Amygdala (tissue), 56 donors: ENCODE measurements at places on chromosomes 7 and 10.

DNA sequence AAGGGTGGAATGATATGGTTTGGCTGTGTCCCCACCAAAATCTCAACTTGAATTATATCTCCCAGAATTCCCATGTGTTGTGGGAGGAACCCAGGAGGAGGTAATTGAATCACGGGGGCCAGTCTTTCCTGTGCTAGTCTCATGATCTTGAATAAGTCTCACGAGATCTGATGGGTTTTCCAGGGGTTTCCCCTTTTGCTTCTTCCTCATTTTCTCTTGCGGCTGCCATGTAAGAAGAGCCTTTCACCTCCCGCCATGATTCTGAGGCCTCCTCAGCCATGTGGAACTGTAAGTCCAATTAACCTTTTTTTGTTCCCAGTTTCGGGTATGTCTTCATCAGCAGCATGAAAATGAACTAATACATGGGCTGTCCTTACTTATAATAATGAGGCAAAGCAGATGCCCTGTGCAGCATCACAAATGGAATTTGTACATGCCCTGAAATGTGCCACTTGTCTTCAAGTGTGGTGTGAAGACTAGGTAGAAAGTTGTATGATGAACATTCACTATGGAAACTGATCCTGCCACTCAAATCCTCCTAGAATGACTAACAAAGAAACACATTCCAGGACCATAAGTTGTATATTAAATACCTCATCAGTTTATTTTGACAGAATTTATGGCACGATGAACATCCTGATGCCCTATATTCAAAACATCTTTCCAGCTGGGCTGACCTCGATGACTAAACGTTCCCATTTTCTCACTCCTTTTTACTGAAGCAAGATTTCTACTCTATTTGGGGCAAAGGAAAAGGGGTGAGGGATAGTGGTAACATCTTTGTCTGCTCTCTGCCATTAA is 122.8 kb upstream of the CTTNBP2 start:
- DNase-seq, result no peak

- no peak for DNase-seq
Observed at GRCh38 chr7:7159063-7159658, 23.2 kb upstream of the C1GALT1 start.

DNA sequence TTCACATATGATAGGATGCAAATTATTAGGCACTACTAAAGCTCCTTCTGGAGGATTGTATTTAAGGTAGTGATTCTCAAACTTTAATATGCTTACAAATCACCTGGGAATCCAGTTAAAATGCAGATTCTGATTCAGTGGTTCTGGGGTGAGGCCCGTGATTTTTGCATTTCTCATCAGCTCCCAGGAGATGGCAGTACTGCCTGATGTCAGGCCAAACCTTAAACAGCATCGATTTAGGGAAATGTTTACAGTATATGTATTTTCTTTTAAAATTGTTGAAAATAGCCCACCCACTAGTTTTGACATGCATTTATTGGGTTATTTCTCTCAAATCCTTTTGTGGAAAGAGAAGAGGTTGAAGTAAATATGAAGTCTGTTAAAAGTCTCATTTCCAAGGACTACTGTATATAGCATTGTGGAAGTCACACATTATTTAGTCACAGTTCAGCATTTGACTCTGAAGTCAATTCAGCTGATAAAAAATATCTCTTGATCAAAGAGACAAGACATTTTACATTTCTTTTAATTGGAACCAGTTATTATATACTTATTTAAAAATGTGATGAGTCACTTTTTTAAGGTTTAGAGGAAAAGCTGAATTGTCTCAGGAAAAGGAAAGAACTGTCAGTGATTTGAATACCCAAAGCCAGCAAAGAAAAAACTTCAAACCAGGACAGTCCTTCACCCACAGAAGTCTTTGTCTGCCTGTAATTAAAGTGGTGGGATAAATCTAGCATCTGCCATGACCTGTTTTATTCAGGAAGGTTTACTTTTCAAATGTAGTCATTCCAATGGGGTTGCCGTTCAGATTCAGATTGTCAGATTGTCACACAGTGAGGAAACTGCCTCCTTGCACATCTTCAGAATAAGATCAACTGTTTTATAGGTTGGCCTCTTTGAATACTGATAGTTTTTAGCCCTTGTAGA is 21.1 kb upstream of the HBP1 start:
- DNase-seq, result no peak

DNA sequence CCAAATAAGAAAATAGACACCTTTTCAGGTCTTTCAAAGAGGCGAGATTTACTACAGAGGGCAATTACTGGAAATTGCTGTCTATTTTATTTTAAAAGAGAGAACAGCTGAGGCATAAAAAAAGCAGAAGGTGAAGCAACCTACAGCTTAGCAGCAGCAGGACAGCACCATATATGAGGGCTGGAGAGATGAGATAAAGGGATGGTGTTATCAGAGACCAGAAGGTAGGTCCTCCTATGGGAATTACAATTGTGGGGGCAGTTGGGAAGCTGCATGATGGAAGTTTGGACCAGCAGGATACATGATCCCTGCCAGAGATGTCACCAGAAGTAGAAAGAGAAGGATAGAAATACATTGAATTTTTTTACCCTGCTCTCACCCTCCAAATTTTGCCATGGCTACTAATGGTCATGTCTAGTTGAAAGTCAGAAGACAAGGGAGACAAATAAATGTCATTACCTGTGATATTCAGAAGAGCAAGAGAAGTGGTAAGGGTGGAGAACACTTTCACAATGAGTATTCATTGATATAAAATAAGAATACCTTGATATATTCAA is 77.2 kb upstream of the CALCR start:
- no peak for DNase-seq

GRCh38 chr10:121800146-121800545 is 127.7 kb downstream of the ATE1 start:
- no peak for DNase-seq

GRCh38 chr7:46537191-46537905 is 616.3 kb upstream of the IGFBP3 start:
- no peak for DNase-seq

- no peak for DNase-seq
Observed at GRCh38 chr10:58918887-58919286, 257.6 kb upstream of the PHYHIPL start.

DNA sequence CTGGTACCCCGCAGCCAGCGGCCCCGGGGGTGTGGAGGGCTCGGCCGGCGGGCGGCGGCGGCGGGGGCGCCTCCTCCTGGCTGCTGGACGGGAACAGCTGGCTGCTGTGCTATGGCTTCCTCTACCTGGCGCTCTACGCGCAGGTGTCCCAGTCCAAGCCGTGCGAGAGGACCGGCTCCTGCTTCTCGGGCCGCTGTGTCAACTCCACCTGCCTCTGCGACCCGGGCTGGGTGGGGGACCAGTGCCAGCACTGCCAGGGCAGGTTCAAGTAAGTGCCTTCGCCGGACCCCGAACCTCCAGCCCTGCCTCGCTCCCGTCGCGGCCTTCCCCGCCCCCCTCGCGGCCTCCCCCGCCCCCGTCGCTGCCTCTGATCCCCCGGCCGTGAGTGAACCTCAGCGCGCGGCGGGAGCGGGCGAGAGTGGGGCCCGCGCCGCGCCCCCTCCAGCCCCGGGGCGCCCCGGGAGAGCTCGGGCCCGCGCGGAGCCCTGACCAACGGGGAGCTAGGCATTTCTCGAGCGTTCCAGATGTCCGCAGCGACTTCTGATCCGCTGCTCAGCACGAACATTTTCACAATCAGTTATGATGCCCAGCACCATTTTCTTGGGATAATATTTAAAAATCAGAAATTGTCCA is 727 bp downstream of the ATRNL1 start:
- no peak for DNase-seq

DNA sequence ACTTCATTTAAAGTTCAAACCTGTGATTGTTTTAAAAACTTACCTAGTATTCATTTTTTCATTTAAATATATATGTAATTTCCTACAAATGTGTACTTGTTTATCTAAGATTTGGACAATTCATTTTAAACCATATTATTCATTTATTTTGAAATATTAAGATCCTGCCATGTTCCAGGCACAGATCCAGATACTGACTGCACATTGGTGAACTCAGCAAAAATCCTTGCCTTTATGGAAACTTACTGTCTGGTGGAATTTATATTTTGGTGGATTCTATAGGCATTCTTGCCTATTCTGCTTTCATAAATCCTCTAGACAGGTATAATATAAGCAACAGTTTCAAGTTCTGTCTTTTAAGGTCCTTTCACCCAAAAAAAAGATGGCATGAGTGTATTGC is 48.3 kb upstream of the RPA3 start:
- DNase-seq, result no peak

GRCh38 chr7:29881724-29882123 is 75.4 kb downstream of the WIPF3 start:
- DNase-seq, result no peak

DNA sequence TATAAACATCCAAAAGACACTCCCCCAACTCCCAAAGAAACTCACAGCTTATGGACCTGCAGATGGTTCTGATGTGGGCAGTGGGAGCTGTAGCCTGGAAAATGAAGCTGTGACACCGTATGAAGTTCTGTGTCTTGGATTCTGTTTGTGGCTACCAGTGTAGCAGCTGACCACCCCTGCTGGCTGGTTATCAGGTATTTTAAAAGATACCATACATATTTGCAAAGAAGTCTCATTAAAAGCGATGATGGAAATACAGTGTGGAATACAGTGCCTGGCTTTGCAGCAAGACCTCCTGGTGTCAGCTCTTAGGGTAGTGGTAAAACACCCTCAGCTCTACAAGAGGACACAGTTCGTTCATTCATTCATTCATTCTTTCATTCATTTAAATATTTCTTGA is 194.3 kb upstream of the PRKCQ start:
- no peak for DNase-seq

GRCh38 chr10:48215486-48216203 is 58.9 kb downstream of the FRMPD2 start:
- DNase-seq, result no peak

DNA sequence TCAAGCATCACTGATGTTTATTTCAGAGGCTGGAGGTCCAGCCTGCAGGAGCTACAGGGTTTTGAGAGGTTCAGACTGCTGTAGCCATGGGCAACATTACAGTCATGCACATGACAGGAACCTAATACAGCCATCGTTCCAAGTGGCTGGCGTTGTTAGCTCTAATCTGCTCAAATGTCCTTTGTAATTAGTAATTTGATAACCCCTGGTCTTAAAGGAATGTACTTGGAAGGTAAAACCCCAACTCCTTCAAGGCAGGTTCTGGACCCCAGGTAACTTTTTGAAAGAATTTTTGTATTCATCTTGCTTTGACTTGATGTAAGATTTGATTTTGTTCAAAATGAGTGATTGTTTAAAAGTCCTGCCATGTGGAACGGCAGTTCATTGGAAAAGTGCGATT is 34.7 kb upstream of the FOXI2 start:
- no peak for DNase-seq

- DNase-seq, result no peak
Observed at GRCh38 chr7:24812305-24812945, 55.2 kb upstream of the GSDME start.

- no peak for DNase-seq
Observed at GRCh38 chr10:44975431-44976331, 2.9 kb downstream of the DEPP1 start.

DNA sequence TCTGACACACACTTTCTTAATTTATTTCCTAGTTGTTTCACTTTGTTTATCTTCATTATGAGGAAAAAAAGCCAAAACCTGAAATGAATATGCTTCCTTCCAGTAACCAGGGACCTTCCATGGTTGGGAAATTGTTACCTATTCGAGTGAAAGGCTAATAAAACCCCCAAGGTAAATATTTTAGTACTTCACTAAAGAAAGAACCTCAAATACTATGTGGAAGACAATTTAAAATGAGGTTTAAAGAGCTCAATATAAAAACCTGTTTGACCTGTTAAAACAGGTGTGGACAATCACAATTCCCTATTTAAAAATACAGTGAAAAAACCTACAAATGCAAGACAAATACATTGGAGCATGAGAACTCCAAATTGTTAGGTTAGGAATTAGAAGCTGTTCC is 192.6 kb downstream of the CFTR start:
- no peak for DNase-seq

- DNase-seq, result no peak
Observed at GRCh38 chr10:31204090-31204489, 114.9 kb upstream of the ZEB1 start.

- DNase-seq, result no peak
Observed at GRCh38 chr7:81768951-81769778, 682 bp downstream of the HGF start.

DNA sequence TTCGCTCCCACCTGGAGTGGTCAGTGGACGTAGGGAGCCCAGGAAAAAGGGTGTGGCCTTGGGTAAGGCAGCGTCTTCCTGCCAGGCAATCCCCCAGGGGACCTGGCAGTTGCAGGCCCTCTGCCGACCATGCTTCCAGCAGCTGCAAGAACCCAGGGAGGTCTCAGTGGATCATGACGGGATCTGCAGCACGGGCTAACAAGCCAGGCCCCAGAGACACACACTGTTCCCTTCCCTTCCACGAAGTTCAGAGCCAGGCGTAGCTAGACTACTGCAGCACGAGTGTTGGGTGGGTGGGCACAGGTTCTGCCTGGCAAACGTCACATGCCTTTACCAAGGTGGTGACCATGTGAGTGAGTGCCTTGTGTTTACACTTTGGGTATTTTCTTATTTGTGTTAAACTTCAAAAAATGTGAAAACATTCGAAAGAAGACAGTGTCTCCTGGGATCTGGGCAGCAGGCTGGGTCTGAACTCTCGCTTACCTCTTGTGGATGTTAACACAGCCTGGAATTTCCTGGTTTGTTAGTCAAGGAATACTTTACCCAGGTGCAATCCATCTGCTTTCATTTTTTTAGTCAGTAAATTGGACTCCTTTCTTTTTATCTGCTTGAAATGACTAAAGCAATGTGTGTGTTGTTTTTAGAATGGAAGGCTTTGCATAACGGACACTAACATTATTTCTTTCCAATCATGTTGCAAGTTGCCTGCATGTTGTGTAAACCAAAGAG is 48.2 kb upstream of the VIPR2 start:
- no peak for DNase-seq

DNA sequence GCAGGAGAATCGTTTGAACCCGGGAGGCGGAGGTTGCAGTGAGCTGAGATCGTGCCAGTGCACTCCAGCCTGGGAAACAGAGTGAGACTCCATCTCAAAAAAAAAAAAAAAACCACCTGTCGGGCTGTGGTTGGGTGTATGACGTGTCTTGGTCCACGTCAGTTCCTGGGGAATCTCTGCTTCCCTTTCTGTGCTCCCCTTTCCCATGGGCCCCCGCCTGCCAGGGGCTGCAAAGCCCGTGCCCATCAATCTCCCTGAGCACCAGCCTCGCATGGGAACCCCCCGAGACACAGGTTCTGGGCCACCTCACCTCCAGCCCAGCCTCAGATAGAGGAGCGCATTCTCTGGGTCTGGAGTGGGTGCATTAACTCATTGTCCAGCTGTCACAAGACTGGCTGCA is 2.3 kb upstream of the SH2B2 start:
- no peak for DNase-seq

DNA sequence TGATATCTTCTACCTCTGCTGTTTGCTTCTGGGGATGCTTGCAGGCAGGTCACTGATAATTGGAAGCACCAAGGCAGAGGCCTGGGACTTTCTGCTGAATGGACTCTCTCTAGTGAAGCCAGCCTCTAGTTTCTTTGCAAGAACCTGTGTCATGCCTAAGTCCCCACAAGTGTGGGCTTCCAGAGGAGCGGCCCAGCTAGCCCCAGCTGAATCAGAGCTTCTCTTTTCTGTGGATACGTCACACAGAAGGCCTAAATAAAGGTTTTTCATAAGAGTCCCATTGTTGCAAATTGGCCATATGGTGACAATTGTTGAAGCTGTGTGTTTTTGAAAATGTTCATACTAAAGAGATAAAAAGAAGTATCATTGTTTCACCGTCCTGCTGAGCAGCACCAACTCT is 6.8 kb upstream of the OPALIN start:
- DNase-seq, result peak; percentile 37
